T follicular helper cell (primary cell): ENCODE measurements at places on chromosomes 4 and X.
A peak's percentile ranks its signal among the peaks of the same experiment; 100 is the strongest.

- DNase-seq, result peak; percentile 7
These were observed 39.3 kb upstream of the IQSEC2 start for GRCh38 chrX:53320543-53321229.

DNA sequence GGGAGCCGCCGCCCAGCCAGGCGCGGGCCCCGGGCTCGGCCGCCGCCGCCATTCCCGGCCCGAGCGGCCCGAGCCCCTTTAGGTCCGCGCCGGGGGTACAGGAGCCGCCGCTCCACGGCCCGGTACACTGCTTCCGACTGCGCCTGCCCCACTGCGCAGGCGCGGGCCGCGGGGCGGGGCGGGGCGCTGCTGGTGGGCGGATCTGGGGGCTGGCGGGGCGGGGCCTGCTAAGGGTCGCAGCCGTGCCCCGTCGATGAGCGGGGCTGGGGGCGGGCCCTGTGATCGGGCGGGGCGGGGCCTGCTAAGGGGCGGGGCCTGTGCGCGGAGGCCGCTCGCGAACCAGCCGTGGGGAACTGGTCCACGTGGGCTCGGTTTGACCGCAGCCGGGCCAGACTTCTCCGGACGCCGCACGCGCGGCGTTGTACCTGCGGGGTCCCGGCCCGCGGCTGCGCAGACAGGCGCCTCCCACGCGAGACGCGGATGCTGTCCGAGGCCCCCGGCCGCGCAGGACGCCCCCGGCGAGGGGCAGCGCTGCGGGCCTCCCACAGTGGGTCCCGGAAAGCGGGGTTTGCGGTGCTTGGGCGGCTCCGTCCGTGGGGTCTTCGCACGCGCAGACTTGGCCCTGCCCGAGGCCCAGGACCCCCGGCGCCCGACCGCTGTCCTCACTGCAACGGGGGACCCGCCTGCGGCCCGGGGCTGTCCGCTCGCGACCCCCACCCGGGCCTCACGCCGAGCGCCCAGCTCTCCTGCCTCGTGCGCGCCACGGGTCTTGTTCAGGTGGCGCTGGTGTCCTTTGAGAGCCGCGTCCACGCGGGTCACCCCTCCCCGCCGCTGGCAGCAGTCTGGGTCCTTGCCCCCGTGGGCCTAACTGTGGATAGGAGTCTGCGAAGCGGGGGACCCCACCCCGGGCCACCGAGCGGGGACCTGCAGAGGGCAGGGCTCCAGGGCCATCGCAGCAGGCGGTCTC lies at the start of gene DGKQ:
Gene DGKQ (minus strand): TSS at position 139 of the 967 bp plus-strand sequence. CDS start 87 bp downstream, at position 52.
- DNase-seq, result peak; percentile 84

DNA sequence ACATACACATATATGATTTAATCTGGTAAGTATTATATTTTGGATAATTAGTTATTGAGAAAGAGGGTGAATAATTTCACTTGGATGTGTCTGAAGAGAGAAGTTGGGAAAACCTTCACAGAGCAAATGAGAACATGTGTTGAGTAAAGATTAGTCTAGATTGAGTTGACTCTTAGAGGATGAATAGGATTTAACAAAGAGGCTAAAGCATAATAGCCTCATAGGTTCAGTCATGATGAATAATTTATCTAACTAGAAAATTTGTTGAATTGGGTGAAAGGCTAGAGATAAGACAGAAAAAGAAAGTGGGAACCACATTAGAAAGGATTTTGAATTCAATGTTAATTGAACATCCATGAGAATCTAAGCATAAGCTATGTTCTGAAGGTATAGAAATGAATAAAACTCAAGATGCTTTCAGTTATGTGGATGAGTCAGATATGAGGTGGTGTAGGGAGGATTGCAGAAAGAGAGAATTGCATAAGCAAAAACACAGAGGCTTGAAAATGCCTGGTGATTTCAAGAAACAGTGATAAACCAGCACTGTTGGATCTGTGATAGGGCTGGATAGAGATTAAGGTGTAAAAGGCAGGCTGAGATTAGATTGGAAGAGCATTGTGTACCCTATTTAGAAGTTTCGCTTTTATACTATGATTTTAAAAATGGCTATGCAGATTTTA lies 207.6 kb upstream of the NR3C2 start:
- DNase-seq, result no peak

DNA sequence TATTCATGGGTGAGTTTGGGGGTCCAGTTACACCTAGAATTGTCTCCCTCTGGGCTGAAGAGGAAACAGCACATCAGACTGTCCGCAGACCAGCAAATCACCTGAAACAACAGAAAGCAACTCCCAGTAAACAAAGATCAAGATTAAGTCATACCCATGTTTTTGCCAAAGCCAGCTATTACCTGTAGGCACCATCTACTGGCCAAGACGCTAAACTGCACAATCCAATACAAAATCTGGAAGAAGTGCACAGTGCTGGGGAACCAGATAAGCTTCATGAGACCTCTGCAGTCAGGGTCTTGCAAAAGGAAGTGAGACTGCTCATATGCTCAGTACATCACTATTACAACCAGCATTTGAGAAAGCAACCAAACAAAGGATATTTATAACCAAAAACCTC lies 157.5 kb upstream of the ITM2A start:
- no peak for DNase-seq

- no peak for DNase-seq
These were observed 177.5 kb downstream of the ANKRD50 start for GRCh38 chr4:124535003-124535402.

DNA sequence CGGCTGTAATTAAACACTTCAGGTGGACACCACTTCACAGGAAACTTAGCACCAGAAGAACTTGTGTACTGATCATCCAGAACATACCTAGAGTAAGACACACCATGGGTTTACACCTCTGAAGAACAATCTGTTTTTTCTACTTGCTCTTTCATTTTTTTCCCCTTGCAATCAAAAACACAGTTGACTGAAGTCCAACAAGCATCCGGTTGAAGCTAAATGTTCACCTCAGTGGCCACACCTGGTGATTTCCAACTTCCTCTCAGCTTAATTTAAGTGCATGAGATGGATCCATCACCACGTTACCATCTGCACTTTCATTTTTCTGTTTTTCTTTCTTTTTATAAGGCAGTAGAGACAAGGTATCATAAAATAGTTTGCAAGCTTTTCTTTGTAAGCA lies 4.9 kb upstream of the TXK start:
- DNase-seq, result no peak

- no peak for DNase-seq
These were observed 104.8 kb upstream of the KIT start for GRCh38 chr4:54553001-54553400.

- DNase-seq, result no peak
These were observed 824 bp upstream of the UGDH start for GRCh38 chr4:39528061-39528465.

- DNase-seq, result no peak
These were observed 731 bp upstream of the GPC3 start for GRCh38 chrX:133985967-133986683.

DNA sequence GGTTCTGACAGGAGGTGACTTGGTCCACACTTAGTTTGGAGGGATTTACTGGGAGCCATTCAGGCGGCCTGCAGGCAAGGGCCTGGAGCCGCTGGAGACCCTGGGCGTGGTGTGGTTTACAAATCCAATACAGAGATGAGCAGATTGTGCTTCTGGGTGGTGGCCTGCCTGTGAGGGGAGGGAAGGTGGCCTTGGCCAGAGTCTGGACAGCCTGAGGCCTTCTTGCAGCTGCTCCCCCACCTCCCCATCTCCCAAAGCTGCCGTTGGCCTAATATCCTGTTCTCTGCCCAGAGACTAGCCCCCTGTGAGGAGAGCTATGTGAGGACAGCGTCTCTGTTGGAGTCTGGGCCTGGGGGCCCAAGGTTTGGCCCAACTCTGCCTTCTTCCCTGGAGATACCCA lies 163.9 kb upstream of the MAMLD1 start:
- DNase-seq, result no peak

DNA sequence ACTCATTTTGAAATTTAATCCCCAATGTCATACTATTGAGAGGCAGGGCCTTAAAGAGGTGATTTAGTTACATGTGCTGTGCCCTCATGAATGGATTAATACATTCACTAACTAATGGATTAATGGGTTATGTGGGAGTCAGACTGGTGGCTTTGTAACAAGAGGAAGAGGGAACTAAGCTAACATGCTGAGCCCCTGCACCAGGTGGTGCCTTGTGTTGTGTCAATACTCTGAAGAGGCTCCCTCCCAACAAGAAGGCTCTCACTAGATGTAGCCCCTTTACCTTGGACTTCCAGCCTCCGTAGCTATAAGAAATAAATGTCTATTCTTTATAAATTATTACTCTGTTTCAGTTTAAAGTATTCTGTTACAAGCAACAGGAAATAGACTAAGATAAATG lies 411.9 kb upstream of the EMCN start:
- DNase-seq, result no peak

DNA sequence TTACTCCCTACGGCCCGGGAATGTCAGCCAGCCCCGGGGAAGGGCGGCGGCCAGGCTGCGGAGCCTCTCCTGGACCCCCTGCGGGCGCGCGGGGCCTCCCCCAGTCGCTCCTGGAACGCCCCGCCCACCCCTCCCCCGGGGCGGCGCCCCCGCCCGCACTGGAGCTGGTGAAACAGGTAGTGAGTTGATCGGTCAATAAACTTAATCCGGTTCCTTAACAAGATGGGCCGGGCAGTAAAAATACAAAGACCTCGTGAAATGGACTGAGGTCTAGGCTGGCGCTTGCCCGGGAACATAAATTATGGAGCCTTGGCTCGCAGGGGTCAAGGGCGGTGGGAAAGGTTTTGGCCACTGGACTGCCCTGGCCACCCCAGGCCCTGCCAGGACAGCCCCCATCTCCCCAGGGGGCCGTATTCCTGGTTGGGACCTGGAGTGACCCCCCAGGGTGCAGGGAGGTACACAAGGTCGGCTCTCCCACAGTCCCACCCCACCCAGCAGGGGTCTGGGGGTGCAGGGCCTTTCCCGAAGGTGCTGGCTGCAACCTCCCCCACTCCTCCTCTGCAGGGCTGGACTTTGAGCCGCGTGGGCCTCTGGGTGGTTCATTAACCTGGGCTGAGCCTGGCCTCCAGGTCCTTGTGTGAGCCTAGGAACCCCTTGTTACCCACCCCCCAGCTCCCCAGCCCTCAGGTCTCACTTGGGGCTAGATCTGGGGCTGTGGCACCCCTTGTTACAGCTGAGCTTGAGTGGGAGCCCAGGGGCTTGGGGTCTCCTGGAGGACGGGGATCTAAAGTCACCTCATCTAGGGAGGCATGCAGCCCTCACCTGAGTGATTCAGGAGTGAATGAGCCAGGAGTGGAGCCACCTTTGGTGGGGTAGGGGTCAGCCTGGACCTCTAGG lies 2.5 kb downstream of the FGFR3 start:
- no peak for DNase-seq

GRCh38 chr4:22730021-22730420 lies 37.3 kb downstream of the GBA3 start:
- no peak for DNase-seq

- no peak for DNase-seq
These were observed 47.5 kb upstream of the PDE5A start for GRCh38 chr4:119676101-119676500.

GRCh38 chr4:71198958-71199357 lies 139.9 kb upstream of the SLC4A4 start:
- DNase-seq, result no peak

GRCh38 chr4:182143086-182143821 lies 99.9 kb upstream of the TENM3 start:
- no peak for DNase-seq

GRCh38 chrX:33831211-33831610 lies 300.9 kb downstream of the FAM47A start:
- DNase-seq, result no peak

DNA sequence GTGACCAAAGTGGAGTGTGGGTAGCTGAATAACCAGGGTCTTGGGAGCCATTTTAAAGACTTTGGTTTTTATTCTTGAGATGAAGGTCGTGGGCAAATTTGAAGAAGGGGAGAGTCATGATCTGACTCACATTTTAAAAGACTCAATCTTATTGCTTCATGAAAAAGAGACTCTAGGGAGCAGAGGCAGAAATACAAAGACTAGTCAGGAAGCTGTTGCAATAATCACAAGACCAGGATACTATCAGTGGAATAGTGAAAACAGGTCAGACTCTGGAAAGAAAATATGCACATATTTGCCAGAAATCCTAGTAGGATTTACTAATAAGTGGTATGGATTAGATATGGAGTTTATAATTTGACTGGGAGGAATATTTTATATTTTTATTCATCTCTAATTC lies 448.4 kb downstream of the RAPGEF2 start:
- no peak for DNase-seq

- no peak for DNase-seq
These were observed 14.0 kb upstream of the GPKOW start for GRCh38 chrX:49137492-49137891.

GRCh38 chrX:83169683-83170082 lies 338.4 kb upstream of the POU3F4 start:
- DNase-seq, result no peak

DNA sequence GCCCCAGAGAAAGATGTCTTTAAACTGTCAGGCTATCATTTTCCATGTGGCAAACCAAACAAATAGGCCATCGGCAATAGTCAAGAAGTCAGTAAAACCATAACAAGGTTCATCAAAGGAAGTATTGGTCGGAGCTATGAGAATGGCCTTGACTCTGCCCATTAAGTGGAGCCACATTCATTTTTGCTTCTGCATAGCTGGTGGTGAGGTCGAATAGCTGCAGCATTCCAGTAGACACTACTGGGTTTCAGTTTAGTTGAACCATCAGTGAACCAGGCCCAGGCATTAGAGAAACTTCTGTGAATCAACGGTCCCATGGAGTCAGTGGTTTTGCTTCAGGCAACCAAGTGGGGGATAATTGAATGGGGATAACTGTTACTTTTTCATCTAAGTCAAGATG lies 92.0 kb upstream of the MED14 start:
- DNase-seq, result no peak

DNA sequence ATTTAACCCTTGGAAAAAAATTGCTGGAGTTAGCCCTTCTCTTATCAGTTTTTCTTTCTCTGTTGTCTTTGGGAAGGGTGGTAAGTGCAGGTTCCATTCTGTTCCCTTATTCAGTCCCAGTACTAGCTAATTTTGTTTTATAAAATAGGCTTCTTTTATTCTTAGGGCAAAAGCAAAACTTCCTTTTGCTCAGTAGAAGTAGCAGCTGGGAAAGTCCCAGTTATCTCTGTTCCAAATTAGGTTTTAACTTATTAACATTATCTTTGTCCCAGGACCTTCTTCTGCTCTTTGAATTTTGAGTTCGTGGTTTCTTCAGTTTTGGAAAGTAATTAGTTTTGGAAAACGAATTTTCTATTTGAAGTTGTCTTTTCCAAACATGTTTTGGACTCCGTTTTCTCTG lies 61.1 kb downstream of the BANK1 start:
- DNase-seq, result no peak

DNA sequence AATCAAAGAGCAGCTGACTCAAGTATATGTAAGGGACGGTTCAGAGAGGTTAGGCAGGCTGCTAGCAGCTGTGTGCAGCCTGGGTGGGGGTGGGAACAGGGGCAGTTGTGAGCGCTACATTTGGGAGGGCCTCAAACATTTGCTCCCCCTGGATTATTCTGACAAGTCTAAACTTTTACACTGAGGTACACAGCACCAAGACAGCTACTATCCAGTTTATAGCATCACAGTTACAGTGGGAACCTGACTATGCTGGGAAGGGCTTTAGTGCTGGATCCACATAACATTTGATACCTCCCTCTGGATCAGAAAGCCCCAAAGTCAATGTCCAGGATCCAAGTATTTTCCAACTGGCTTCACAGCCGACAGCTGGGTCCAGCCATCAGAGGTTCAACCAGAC lies 55.8 kb upstream of the GIMD1 start:
- DNase-seq, result no peak

- no peak for DNase-seq
These were observed 569.4 kb downstream of the GABRG1 start for GRCh38 chr4:45554423-45554822.
